ENCODE measurements at places on chromosomes 3 and 15. TPM values are rescaled to one million over a fixed set of nuclear protein-coding genes. Genes with fewer than 3 reads are reported as not detected.

DNA sequence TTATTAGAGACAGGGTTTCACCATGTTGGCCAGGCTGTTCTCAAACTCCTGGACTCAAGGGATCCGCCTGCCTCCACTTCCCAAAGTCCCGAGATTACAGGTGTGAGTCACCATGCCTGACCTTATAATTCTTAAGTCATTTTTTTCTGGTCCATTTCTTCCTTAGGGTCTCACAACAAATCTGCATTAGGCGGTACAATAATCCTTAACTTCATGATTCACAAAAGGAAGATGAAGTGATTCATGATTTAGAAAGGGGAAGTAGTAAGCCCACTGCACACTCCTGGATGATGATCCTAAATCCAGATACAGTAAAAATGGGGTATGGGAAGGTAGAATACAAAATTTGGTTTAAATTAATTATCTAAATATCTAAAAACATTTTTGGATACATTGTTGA lies 45.0 kb upstream of the TKT start:
- no peak overlapping the region for H3K4me3 ChIP-seq
- no peaks in the 10 kb centered on the region for H3K27me3 ChIP-seq
- H3K4me1 ChIP-seq: no peaks in the 10 kb centered on the region
- DNase-seq: no peak
- no peak overlapping the region for H3K27ac ChIP-seq
- H3K36me3 ChIP-seq: peaks cover 16% of the 10 kb centered on the region

DNA sequence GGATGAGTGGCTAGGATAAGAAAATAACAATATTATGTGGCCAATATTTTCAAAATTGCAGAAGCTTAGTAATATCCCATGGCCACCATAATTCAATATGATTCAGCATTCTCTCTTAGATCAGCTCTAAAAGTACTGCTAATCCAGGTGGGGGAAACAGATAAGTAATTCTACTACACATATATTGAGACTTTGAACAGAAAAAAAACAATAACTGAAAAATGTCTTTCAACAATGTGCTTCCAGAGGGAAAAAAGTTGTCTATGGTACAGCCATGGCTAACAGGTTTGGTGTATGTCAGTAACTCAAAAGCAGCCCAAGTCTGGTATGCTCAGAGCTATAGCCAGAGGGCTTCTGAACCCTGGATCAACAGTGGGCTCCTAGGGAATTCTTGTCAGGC lies 42.4 kb upstream of the PPIB start:
- H3K36me3 ChIP-seq: peaks cover 16% of the 10 kb centered on the region
- no peaks in the 10 kb centered on the region for H3K27me3 ChIP-seq
- H3K4me3 ChIP-seq: no peak overlapping the region
- no peak for DNase-seq
- H3K4me1 ChIP-seq: peaks cover 8% of the 10 kb centered on the region

GRCh38 chr3:39050029-39050428 lies 1.7 kb downstream of the SCN11A start:
- peaks cover 37% of the 10 kb centered on the region for H3K4me1 ChIP-seq
- H3K36me3 ChIP-seq: no peaks in the 10 kb centered on the region
- no peaks in the 10 kb centered on the region for H3K27me3 ChIP-seq
- peak overlapping the region; percentile 40 for H3K27ac ChIP-seq
- DNase-seq: no peak

GRCh38 chr3:118734664-118735063 lies 300.0 kb downstream of the IGSF11 start:
- H3K36me3 ChIP-seq: no peaks in the 10 kb centered on the region
- H3K4me1 ChIP-seq: no peaks in the 10 kb centered on the region
- no peak overlapping the region for H3K27ac ChIP-seq
- H3K4me3 ChIP-seq: no peak overlapping the region

- H3K36me3 ChIP-seq: no peaks in the 10 kb centered on the region
- H3K4me1 ChIP-seq: no peaks in the 10 kb centered on the region
- peaks cover 21% of the 10 kb centered on the region for H3K27me3 ChIP-seq
- no peak overlapping the region for H3K27ac ChIP-seq
- no peak overlapping the region for H3K4me3 ChIP-seq
These were observed 11.3 kb downstream of the PPARG start for GRCh38 chr3:12300137-12300536.

DNA sequence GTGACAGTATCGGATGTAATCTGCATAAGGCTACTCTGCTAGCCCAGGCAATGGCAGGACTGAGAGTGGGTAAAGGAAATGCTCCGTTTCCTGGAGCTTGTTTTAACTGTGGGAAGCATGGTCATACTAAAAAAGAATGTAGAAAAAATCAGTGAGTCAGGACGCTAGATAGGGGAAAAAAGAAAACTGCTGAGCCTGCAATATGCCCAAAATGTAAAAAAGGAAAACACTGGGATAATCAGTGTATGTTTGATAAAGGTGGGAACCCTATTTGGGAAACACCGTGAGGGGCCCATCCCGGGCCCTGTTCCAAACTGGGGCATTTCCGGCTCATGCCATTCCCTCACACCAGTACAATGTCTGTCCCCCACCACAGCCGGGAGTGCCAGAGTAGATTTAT lies 775.8 kb downstream of the ZPLD1 start:
- DNase-seq: no peak
- H3K27ac ChIP-seq: no peak overlapping the region
- no peaks in the 10 kb centered on the region for H3K4me1 ChIP-seq
- H3K36me3 ChIP-seq: no peaks in the 10 kb centered on the region
- H3K4me3 ChIP-seq: no peak overlapping the region

DNA sequence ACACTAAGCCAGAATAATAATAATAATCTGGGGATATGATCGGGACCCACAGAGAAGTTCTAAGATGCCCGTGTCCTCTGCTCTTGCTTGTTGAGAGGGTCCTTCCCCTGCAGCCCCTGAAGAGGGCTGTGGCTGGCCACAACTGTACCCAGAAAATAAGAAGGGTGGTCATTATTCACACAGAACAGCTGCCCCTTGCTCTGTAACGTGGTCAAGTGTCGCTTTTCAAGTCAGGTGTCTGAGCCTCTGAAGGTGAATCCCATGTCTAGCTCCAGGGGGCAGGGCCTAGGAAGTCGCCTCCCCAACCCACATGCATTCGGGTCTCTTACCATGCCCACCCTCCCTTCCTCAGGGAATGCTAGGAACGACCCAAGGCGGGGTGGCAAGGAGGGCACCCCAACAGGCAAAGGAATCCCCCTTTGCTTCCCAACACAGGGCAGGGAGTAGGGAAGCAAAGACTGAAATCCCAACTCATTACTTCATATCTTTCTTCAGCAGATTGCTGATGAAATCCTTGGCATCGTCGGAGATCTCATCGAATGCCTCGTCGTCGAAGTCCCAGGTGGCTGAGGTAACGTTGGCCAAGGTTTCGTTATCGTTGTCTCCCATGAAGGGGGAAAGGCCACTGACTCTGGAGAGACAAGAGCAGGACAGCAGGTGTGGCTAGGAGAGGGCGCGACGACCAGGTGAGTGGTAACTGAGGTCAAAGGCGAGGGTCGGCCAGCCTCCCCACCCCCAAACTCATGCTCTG lies 44.3 kb upstream of the HACD2 start:
- no peak for DNase-seq
- no peaks in the 10 kb centered on the region for H3K4me1 ChIP-seq
- H3K4me3 ChIP-seq: no peak overlapping the region
- peaks cover 2% of the 10 kb centered on the region for H3K36me3 ChIP-seq

DNA sequence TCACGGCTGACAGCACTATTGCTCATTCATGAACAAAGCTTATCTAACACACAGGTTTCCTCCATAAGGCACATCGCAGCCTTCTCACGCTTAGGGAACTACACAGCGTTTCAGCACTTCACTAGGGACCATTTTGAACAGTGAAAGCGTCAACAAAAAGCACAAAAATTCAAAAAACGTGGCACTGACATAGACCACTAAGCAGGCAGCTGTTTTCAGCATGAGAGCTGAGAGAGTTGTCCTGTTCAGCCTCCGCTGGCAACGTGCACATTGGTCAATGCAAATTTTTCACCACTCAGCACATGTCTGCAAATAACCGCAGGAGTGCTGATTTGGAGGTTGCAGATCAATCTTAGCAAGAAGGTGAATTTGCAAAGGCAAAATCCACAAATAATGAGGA lies 109.2 kb downstream of the LRRK1 start:
- no peak overlapping the region for H3K4me3 ChIP-seq
- H3K4me1 ChIP-seq: no peaks in the 10 kb centered on the region
- peaks cover 7% of the 10 kb centered on the region for H3K27me3 ChIP-seq

- no peak overlapping the region for H3K27ac ChIP-seq
- no peak for DNase-seq
- H3K27me3 ChIP-seq: peaks cover 1% of the 10 kb centered on the region
- H3K4me3 ChIP-seq: no peak overlapping the region
- no peaks in the 10 kb centered on the region for H3K4me1 ChIP-seq
These were observed 158.3 kb upstream of the STAC start for GRCh38 chr3:36221975-36222374.

GRCh38 chr15:74179101-74179841 lies 5.8 kb downstream of the ISLR start:
- no peak overlapping the region for H3K27ac ChIP-seq
- no peak overlapping the region for H3K4me3 ChIP-seq
- no peaks in the 10 kb centered on the region for H3K36me3 ChIP-seq
- no peaks in the 10 kb centered on the region for H3K27me3 ChIP-seq
- DNase-seq: no peak
- H3K4me1 ChIP-seq: no peaks in the 10 kb centered on the region

DNA sequence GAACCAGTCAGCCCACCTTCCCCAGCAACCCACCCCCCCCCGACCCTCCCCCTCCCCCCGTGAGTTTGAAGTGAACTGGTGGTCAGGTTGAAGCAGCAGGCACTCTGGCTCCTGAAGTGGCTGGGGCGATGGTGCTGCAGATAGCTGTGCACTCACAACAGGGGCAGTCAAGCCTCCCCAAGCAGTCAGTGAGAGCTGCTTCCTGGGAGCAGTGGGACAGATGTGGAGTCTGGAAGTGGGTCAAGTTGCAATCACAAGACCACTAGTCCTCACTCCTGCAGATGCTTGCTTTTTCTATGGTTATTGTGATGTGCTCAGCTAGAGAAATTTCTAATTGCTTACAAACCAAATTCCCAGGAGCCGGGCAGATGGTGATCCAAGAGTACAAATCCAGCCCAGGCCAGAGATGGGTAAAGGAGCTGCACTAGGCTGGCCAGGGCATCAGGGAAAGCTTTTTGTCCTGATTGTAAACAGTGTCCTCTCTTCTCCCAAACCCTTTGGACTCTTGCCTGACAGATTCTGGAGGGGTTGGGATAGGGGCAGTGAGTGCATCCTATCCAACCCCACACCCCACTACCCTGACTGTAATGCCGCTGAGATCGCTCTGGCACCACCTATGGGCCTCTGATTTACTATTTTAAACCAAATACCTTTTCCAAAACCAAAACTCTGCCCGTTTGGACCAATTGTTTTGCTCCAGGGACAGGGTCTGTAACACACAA lies 9.8 kb upstream of the CLPX start:
- no peak overlapping the region for H3K27ac ChIP-seq
- no peak for DNase-seq
- H3K4me1 ChIP-seq: no peaks in the 10 kb centered on the region

DNA sequence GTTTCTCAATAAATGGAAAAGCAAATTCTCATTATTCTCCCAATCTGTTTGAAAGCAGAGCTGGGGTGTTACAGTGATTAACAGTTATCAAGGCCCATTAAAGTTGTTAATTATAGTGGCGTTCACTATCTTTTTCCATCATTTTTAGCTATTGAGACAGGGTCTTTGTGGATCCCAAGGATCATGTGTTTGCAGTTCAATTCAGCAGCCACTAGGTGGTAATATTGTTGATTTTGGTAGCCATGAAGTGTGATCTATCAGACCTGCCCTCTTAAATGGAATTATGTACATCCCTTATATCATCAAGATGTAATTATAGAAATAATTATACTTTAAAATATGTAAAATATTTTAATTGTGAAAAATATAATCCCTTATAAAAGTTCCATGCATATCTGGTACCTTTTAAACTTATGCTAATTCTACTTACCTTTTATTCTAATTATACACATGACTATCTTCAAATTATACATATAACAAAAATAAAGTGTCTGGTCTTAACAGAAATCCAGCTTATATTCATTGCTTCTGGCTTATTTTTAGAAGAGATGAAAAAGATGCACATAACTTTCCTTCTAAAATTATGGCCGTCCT lies 126.4 kb downstream of the GREM1 start:
- no peak overlapping the region for H3K4me3 ChIP-seq
- H3K36me3 ChIP-seq: no peaks in the 10 kb centered on the region
- H3K27me3 ChIP-seq: peaks cover 4% of the 10 kb centered on the region
- DNase-seq: no peak

- H3K4me3 ChIP-seq: peak within 1 kb of the TSS; percentile 66
- peak; percentile 52 for DNase-seq
- H3K36me3 ChIP-seq: no peaks in the 10 kb centered on the region
- no peak within 1 kb of the TSS for H3K27ac ChIP-seq
- H3K4me1 ChIP-seq: peaks cover 9% of the 10 kb centered on the region
These were observed at the start of gene SV2B for GRCh38 chr15:91099995-91100813. SV2B (plus strand) TSS chr15:91100257; CDS start chr15:91226264, 126,007 bp downstream.

GRCh38 chr15:67641453-67641852 lies 99.0 kb downstream of the MAP2K5 start:
- H3K4me1 ChIP-seq: no peaks in the 10 kb centered on the region
- peaks cover 3% of the 10 kb centered on the region for H3K36me3 ChIP-seq
- no peak overlapping the region for H3K4me3 ChIP-seq
- H3K27ac ChIP-seq: no peak overlapping the region

DNA sequence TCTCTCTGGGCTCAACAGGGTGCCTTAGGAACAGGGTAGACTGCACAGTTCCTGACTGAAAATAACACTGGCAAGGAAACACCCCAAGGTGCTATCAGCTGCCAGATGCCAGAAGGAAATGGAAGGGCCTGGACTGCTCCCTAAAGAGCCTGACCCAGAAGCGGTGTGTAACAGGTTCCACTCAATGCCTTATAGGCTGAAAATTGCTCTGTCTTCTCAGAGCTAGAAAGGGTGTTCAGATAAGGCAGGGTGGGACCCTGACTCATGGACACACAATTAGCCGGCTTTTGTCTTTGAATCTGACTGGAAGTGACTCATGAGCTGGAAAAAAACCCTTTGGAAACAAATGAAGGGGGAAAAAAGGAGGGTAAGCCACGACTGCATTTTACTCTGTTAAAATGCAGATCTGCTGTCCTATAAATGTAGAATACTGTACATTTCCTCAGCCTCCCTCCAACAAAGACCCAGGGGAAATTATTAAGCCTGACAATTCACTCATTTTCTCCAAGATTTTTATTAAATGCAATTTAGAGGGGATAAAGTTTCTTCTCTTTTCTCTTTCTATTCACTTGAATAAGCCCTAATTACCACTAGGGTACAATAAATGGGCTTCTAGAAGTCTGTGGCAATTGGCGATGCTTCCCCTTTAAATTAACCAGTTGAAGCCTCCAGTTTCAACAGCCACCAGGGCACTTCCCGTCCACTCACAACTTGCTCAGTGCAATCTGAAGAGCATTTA lies 160.2 kb upstream of the TBL1XR1 start:
- H3K4me3 ChIP-seq: peak overlapping the region; percentile 65
- H3K36me3 ChIP-seq: no peaks in the 10 kb centered on the region
- H3K27me3 ChIP-seq: no peaks in the 10 kb centered on the region
- H3K4me1 ChIP-seq: peaks cover 60% of the 10 kb centered on the region

Gene LEO1
- total RNA-seq: 28.9 TPM

Gene ULK3
- total RNA-seq: 49.3 TPM

Gene RASL12
- not detected for total RNA-seq

Gene METTL6
- 19.2 TPM for total RNA-seq

Gene AGTR1
- not detected for total RNA-seq

Gene MME
- not detected for total RNA-seq

Gene LYZL4
- total RNA-seq: not detected

Gene CPLX3
- not detected for total RNA-seq

Gene DNAH12
- not detected for total RNA-seq

Gene MRPL47
- total RNA-seq: 57.7 TPM

Gene LEKR1
- total RNA-seq: 1.1 TPM

Gene GP9
- not detected for total RNA-seq
